ENCODE measurements at places on chromosomes 11 and 22.
A peak's percentile ranks its signal among the peaks of the same experiment; 100 is the strongest.

GRCh38 chr11:120923866-120924508 is 99.9 kb upstream of the TBCEL start:
- no peak for DNase-seq

DNA sequence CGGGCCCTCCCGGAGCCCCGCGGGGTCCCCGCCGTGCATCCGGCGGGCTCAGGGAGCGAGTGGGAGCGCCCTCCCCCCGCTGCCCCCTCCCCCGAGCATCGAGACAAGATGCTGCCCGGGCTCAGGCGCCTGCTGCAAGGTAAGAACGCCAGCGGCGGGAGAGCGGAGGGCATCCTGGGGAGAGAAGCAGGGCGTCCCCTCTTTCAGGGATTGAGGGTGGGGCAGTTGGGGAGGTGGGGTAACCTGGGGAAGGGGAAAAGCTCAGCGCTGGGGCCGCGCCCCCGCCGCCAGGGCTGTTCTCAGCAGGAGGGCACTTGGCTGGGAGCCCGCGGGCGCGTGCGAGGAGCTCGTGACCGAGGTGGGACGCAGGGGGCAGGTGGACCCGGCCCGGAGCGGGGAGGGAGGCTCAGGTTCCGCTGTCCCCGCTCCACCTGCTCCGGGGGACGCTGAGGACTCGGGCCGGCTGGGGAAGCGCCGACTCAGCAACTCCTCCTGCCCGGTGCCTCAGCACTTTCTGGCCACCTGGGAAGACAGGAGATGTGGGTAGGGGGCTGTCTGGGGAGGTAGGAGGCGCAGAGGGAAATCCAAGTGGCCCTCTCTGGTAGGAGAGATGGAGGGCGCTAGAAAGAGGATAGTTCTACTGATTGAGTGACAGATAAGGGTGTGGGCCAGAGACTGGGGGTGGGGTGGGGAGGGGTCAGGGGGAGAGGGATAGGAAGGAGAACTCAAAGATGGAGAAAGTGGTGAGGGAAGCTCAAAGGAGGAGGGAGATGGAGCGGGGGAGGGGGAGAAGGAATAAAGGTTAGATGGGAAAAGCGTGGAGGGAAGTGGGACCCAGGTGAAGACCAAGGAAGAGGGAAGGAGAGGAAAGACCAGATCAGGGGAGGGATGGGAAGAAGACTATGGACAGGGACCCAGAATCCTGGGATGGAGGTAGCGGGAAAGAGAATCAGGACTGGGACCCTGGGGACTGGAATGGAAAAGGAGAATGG is 726 bp downstream of the RTN4RL2 start:
- no peak for DNase-seq

DNA sequence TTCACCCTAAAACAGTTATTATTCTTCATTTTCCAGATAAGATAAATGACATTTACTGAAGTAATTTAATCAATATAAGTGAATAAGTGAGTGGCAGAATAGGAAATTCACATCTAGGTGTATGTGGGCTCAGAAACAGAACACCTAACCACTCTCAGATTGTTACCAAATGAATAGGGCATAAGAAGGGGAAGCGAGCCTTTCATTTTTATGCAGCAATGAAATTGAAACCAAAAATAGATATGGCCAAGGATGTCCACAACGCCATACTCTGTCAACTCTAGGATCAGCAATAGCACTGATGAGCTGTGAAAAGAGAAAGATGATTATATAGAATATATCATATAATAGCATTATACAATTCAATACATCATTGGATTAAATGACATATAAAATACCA is 398.1 kb upstream of the API5 start:
- DNase-seq: no peak

DNA sequence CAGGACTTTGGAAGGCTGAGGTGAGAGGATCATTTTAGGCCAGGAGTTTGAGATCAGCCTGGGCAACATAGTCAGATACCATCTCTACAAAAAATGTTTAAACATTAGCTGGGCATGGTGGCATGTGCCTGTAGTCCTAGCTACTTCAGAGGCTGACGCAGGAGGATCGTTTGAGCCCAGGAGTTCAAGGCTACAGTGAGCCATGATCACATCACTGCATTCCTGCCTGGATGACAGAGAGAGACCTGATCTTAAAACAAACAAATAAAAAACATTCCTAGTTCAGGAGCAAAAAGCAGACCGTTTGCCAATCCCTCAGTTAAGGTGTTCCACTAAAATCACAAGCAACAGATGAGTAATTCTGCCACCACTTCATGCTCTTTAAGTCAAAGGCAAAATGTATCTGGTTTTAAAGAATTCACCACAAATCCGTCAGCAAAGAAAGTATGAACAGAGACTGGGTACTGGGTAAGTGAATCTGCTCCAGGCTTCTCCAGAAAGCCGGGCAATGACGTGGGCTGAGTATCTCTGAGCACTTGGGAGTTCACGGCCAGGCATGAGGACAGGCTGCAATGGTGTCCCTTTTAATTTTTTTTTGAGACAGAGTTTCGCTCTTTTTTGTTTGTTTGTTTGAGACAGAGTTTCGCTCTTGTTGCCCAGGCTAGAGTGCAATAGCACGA is 19.5 kb downstream of the CLTCL1 start:
- DNase-seq: no peak

- no peak for DNase-seq
Measured at GRCh38 chr11:72411623-72412419, 22.5 kb downstream of the CLPB start.

DNA sequence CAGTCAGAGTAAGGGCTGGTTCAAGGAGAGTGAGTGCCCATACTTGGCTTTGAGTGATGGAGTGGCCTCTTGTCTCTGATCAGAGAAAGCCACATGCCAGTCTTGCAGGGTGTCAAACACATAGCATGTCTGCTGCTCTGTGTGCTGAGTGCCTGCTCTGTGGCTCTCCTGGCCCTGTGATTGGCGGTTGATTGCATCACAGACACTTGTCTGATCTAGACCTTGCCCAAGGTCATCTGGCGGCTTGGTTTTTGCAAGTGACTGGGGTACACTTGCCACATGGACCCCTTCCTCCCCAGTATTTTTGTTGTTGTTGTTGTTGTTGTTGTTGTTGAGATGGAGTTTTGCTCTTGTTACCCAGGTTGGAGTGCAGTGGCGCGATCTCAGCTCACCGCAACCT is 10.3 kb downstream of the OSBP2 start:
- no peak for DNase-seq

GRCh38 chr11:96621161-96621560 is 231.3 kb downstream of the JRKL start:
- no peak for DNase-seq

GRCh38 chr11:10441652-10442503 is 13.2 kb upstream of the AMPD3 start:
- no peak for DNase-seq

- no peak for DNase-seq
Measured at GRCh38 chr11:112310848-112311247, 50.2 kb upstream of the PLET1 start.

GRCh38 chr11:95337175-95337957 is 106.4 kb upstream of the SESN3 start:
- DNase-seq: peak; percentile 47

GRCh38 chr22:30336752-30337460 is 10.2 kb upstream of the TBC1D10A start:
- no peak for DNase-seq
